A549 treated with AZD2906 at 1 μM for 4 hours (cell line): ENCODE measurements at places on chromosomes 16 and 17. TPM values are rescaled to one million over a fixed set of nuclear protein-coding genes. Genes with fewer than 3 reads are reported as not detected.

Gene KRTAP2-1
- total RNA-seq: not detected in 5 replicates

Gene TSNAXIP1
- 0.21 to 0.63 TPM (median 0.44 TPM) in 5 replicates for total RNA-seq

Gene ZDHHC1
- total RNA-seq: 4.2 to 7.1 TPM (median 6.6 TPM) in 5 replicates

Gene GNG13
- total RNA-seq: not detected in 5 replicates

Gene ENPP7
- total RNA-seq: not detected in 5 replicates

Gene PSMD7
- 127 to 196 TPM (median 140 TPM) in 5 replicates for total RNA-seq

Gene CTRB1
- not detected in 5 replicates for total RNA-seq
